ENCODE measurements at places on chromosomes 2 and 18. TPM values are rescaled to one million over a fixed set of nuclear protein-coding genes. Genes with fewer than 3 reads are reported as not detected.

Gene HNRNPA3
- total RNA-seq, result 92.7 TPM

Gene HIBCH
- 30.0 TPM for total RNA-seq

Gene AQP12A
- total RNA-seq, result not detected

Gene MAP2
- total RNA-seq, result 911 TPM

Gene DUSP19
- 10.6 TPM for total RNA-seq
